ENCODE measurements at places on chromosomes 7 and 10. TPM values are rescaled to one million over a fixed set of nuclear protein-coding genes. Genes with fewer than 3 reads are reported as not detected.
A peak's percentile ranks its signal among the peaks of the same experiment; 100 is the strongest.

DNA sequence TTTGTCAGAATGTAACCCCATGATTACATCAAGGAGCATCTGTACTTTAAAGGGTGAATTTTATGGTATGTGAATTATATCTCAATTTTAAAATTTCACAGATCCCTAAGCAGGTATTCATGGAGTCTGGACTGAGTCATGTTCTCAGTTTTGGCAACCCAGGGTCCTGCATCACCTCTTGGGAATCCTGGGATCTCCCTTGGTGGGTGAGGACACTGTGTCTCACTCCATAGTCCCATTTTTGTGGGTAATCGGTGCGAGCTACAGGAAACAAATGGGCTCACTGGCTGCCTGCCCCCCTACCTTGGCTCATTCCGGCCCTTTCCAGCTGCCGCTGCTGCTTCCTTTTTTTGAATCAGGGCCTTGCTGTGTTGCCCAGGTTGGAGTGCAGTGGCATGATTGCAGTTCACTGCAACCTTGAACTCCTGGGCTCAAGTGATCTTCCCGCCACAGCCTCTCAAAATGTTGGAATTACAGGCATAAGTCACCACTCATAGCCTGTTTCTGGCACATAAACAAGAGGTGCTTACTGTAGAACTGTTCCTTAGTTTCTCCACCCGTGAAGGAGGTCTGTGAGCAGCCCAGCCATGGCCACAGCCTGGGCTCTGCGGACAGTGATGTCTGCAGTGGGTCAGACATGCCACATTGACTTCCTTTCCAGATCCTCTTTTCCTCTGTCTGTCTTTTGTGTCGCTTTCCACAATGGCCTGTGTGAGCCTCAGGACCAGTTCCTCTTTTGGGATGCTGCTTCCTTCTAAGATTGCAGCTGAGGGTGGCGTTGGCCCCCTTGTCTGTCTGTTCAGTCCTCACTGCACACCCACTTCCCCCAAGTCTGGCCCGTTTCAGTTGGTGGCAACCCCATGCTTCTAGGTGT is 14.5 kb downstream of the PALD1 start:
- DNase-seq: no peak

DNA sequence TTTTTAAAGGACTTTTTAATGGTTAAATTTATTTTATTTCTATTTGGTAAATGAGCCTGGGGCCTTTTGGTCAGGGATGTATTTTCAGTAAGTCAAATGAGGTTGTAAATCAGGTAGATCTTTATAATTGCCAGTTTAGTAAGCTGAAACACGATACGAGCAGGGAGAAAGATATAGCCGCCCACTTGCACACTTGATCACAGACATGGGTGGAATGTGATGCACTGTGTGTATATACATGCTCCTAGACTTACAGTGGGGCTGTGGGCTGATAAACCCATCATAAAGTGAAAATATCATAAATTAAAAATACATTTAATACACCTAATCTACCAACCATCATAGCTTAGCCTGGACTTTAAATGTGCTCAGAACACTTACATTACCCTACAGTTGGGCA is 119.4 kb upstream of the SAMD8 start:
- DNase-seq: no peak

DNA sequence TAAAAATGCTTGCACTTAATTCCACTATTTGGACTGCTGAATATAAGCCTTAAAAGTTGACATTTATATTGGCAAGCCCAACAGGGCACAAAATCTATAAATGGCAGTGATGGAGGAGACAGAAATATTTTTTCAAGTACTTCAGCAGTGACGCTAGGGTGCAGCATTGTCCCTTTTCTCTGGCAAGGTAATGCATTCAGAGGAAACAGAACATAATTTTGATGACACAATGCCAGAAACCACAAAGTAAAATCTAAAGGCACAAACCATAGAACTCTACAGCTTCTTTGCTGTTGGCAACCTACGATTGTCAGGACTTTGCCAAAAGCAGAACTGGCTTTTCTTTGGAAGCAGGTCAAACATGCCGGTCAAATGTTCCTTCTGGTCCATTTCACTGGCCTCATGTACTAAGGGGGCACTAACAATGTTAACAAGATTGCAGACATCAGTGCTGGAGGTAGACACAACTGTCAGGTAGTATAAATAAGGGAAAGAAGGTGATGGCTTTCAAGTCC is 30.9 kb upstream of the FAM133B start:
- DNase-seq: no peak

- DNase-seq: no peak
Measured at GRCh38 chr10:17954861-17955260, 3.1 kb downstream of the SLC39A12 start.

DNA sequence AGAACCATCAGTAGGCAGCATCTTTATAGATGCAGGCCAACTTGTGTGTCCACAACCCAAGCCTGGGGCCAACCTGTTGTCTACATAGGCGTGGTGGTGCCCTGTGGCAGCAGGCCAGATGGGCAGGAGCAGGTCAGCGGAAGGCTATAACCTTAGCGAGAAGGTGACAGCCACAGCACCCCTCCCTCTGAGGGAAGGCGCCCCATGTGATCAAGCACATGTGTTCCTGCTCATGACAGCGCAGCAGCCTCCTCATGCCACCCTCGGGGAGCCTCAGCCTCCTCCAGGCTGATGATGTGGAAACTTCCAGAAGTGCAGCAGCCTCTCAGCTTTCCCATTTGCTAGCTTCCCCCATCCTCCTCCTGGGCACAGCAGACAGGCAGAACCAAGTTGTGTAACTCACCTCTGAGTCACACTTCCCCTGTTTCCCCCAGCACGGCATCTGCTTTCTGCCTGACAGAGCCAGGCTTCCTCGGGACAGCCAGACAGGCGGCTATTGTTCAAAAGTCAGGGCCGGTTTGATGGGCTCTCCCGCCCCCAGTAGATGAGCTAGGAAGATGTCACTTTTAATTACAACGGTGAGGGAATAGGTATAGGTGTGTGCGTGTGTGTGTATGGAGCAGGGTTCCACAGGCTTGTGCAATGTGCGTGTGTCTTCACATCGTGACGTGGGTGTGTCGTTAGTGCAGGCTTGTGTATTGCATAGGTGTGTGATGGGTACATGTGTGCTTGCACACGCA is 312.0 kb upstream of the ZMIZ1 start:
- DNase-seq: peak; percentile 37

The ERV3-1 gene
- total RNA-seq: 15.4 TPM

GRCh38 chr7:140074780-140075179 is 12.0 kb upstream of the PARP12 start:
- no peak for DNase-seq

The TMEM236 gene
- total RNA-seq: 0.04 TPM

The TBX20 gene
- total RNA-seq: not detected

The COPS6 gene
- 50.6 TPM for total RNA-seq

GRCh38 chr10:133397938-133398337 is 4.0 kb downstream of the MTG1 start:
- no peak for DNase-seq

DNA sequence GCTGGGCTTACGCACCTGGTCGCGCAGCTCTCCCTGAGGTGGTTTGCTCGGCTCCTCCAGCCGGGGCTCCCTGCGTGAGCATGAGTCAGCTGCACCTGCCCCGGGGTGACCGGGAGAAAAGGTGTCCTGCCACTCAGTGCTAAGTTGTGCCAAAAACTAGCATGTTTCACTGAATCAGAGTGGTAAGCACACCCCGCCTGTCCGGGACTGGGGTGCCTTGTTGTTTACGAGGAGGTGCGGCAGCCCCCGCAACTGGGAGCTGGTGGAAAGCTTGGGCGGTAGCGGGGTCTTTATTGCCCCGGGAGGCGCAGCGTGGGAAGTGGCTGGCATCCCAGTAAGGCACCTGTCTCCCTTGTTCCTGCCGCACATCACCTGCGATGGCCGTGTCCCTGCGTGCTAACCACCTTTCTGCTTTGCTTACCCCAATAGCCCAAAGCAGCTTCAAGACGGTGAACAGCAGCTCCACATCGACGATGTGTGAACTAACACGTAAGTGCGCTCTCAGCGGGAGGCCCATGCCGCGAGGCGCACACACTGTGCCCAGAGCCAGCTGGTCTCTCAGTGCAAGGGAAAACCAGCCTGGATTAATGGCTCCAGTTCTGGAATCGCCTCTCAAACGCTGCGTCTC is 506.6 kb upstream of the FOXK1 start:
- DNase-seq: no peak
